Stimulated activated CD8-positive, alpha-beta memory T cell treated with anti-CD3 and anti-CD28 coated beads, Interleukin-4, amount 100 ng/mL, for 1 hour (primary cell): ENCODE measurements at places on chromosomes 11 and 22.

DNA sequence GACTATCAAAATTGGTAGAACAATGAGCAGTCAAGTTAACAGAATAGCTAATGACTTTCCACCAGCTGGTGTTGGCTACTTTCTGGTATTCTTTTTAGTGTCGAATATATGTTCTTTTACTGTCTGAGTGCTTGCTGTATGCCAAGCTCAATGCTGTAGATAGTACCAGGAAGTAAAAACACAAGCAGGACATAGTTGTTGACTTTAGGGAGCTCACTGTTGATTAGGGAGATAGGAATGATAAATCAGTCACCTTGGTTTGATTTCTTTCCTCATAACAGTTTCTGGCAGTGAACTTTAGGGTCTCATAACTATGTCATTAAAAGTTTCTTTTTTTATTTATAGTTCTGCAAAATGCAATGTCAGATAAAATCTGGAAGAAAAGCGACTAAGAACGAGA, 9.0 kb downstream of the HMGXB4 start:
- no peak for DNase-seq

DNA sequence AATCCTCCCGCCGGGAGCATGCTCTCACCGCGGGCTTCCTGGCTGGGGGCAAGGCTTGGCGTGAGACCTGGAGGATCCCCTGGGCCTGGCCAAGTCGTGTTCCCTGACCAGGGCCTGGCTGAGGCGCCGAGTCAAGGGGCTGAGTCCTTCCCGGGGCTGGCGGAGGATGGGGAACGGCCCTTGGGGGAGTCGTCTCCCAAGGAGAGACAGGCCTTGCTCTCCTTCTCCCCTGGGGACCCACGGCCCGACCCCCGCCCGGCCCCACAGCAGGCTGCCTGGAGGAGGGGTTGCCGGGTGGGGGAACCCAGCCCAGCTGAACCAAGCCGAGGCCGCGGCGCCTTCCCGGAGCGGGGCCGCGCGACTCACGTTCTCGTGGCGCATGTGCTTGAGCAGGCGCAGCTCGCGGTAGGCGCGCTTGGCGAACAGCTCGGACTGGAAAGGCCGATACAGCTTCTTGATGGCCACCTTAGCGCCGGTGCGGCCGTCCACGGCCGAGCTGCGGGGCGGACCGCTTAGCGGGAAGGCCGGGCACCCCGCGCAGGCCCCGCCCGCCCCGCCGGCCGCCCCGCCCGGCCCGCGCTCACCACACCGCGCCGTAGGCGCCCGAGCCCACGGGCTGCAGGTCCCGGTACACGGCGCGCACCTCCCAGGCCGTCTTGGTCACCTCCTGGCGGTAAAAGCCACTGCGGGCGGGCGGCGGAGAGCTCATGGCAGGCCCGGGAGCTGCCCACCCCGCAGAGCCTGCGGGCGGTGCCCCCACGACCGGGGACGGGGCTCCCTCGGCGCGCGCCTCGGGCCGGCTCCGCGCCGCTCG, 475 bp downstream of the MAPK12 start:
- no peak for DNase-seq

DNA sequence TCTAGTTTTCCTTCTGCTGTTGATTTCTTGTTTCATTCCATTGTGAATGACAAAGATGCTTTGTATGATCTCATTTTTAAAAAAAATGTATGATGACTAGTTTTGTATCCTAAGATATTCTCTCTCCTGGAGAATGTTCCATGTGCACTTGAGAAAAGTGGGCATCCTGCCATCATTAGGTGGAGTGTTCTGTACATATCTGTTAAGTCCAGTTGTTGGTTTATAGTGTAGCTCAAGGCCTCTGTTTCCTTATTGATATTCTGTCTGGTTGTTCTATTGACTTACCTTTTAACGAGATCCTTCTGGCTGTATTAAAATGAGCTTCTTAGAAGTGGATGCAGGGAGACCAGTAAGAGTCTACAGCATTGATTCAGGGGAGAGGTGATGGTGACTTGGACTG, 35.2 kb downstream of the SGSM1 start:
- no peak for DNase-seq

- DNase-seq = no peak
Measured at GRCh38 chr11:123054301-123055065, 7.5 kb downstream of the HSPA8 start.

- DNase-seq = no peak
Measured at GRCh38 chr11:28342716-28343115, 234.5 kb downstream of the METTL15 start.

GRCh38 chr22:44091021-44091721, 67.1 kb downstream of the PARVB start:
- no peak for DNase-seq

DNA sequence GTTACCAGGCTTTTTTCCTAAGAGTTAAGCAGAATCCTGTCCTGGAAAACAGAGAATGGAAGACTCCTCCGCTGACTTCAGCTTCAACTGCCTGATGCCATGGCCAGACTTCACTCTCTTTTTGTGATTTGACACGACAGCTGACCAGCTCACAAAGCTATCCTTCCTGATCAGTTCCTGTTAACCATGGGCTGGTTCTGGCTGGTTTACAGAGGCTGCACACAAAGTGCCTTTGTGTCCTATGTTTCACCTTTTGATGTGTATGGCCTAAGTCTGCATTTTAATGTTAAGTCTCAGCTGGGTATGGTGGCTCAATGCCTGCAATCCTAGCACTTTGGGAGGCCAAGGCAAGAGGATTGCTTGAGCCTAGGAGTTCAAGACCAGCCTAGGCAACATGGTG, 11.1 kb downstream of the FOLR3 start:
- no peak for DNase-seq

DNA sequence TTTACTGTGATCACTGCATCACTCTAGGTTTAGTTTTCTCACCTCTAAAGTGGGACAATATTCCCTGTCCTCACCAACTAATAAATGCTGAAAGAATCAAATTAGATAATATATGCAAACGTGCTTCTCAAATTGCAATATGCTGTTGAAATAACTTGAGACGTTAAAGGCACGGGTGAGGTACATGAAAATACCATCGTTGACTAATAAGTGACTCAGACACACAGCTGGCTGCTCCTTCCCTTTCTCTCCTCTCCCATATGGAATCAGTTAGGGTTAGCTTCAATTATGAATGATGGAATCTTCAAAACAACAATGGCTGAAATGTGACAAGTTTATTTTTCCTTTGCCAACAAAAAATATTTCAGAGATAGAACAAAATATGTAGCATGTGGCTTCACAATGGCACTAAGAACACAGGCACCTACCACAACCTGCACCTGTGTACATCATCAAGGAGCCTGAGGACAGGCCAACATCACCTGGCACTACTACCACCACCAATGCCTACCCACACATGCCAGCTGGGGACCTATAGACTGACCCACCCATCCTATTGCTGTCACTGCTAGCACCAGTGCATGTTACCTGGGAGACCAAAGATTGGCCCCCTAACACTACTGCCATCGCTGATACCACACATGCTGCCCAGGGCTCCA, 13.7 kb downstream of the GDPD4 start:
- DNase-seq = no peak

DNA sequence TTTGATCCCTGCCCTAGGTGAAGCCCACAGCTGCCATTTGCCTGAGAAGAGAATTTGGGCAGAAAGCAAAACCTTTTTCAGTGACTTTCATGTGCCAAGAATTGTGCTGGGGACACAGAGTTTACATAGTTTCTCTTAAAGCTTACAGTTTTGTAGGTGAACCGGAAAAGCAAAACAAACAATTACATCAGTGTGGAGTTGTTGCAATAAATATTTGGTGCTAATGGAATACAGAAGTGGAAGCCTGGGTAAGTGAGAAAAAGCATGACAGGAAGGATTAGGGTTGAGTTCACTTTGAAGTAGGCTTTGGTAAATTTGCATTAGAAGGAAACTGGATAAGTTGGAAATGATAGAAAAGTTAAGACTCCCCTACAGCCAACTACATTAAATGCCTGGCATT, 82.7 kb downstream of the RASSF10 start:
- DNase-seq = no peak

DNA sequence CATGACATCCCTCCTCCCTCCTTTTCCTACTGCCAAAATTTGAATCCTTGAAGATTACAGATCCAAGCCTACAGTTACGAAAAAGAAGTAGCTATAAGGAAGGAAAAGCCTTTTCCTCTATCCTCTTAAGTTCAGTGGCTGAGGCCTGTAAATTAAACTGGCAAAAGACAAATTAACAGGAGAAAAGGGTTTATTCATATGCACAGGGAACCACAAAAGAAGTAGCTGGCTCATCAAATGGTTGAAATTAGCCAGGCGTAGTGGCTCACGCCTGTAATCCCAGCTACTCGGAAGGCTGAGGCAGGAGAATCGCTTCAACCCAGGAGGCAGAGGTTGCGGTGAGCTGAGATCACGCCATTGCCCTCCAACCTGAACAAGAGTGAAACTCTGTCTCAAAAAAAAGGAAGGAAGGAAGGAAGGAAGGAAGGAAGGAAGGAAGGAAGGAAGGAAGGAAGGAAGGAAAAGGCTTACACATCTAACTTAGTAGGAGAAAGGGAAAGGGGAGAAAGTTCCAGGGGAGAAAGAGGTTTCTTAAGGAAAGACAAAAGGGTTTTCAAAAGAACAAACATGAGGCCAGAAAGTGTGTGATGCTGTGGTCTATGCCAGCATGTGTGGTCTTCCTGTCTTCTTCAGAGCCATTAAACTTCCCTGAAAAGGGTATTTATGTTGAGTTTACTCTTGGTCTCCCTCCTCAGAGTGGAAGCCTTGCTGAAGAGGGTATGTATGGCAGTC, 5.1 kb upstream of the SMPD1 start:
- no peak for DNase-seq

DNA sequence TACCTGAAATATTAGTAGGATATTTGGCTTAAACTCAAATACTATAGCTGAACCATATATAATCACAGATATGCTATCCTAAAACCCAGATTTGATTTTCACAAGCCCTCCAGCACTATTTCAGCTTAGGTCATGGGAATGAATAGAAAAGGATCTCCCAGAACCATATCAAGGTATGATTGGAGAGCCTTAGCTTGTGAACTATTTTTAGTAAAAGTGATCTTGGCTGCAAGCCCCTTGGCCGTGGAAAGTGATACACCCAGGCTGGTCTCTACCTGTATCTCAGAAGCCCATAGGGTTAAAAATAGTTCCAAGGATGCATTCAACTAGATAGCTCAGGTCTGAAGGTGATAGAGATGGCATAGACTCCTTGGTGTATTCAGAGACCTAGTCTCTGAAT, 9.7 kb downstream of the KIF18A start:
- no peak for DNase-seq

GRCh38 chr11:76880314-76880713, 19.6 kb downstream of the ACER3 start:
- no peak for DNase-seq

- no peak for DNase-seq
Measured at GRCh38 chr22:45129703-45130524, 33.8 kb upstream of the NUP50 start.

DNA sequence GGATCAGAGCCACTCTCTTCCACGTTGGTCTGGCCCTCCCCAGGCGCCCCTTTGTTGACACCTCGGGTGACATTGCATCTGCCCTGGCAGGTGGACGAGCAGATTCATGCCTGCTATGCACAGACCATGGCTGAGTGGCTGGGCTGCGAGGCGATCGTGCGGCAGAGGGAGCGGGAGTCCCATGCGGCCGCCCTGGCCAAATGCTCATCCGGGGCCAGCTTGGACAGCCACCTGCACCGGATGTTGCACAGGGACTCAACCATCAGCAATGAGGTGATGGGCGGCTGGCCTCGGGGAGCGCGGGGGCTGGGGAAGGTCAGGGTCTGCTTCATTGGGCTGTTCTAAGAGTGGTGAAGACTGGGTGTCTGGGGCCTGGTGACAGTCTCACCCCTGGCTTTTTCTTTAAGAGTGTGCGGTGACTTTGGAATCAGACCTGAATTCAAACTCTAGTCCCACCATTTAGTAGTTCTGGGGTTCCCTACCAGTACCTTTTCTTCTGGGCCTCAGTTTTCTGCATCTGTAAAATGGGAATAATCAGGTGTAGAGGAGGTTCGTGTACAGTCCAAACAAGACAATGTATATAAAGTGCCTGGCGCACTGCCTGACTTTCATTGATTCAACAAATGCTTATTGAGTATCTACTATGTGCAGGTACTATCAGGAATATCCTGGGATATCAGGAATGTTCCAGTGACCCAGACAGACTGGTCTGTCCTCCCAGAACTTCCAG, 53.0 kb downstream of the LHFPL7 start:
- DNase-seq = no peak

DNA sequence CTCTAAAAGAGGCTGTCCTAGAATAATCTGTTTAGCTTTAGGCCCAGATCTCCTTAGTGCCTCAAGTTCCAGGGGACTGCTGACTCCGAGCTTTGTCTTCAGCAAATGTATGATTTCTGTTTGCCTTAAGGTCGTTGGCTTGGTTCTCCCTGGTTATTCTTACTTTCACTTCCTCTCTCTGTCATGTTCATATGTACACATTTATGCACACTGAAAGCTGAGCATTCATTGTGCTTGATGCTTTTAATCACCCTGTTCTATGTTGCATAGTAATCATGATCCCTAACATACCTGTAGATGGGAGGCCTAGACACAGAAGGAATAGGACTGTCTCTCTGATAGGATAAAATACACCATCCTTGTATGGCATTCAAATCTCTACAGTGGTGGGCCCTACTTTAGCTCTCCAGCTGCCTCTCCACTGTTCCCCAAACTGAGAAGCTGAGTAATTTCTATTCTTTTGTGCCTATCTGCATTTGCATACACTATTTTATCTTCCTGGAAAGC, 7.2 kb downstream of the PPFIBP2 start:
- no peak for DNase-seq

- no peak for DNase-seq
Measured at GRCh38 chr11:125293596-125293995, 129.0 kb downstream of the PKNOX2 start.

DNA sequence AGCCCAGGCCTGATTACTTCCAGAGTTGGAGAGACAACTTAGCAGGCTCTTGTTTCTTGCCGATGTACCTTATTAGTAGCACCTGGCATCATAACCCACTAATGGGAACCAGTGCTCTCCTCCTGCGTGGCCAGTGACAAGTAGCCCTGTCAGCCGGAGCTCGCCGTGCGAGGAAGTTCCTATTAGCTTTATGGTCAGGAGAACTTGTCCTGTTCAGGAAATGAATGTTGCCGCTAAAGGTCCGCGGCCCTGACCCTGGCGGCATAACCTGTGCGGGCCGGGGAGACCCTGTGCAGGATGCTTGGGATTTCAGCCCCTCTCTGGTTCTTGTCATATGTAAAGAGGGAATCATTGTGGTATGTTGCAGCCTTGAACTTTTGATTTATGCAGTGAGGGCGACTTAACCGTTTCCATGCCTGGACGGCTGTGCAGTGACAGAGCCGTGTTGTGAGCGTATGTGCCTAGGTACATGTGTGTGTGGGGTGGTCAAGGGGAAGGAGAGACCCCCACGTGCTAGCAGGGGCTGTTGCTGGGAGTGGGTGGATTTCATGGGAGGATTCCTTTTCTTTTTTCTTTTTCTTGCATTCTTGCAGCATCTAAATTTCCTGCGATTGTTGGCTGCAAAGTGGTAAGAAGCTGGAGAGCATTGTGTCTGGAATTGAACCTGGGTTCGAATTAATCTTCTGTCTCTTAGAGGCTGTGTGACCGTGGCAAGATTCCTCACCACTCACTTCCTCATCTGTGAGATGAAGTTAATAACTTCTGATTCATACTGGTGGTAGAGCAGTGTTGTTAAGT, 15.2 kb downstream of the ZBTB16 start:
- DNase-seq = no peak

GRCh38 chr11:110077346-110077745, 15.8 kb upstream of the ZC3H12C start:
- DNase-seq = no peak
